Cardiac fibroblast (primary cell): ENCODE measurements at places on chromosomes 11 and 22.

DNA sequence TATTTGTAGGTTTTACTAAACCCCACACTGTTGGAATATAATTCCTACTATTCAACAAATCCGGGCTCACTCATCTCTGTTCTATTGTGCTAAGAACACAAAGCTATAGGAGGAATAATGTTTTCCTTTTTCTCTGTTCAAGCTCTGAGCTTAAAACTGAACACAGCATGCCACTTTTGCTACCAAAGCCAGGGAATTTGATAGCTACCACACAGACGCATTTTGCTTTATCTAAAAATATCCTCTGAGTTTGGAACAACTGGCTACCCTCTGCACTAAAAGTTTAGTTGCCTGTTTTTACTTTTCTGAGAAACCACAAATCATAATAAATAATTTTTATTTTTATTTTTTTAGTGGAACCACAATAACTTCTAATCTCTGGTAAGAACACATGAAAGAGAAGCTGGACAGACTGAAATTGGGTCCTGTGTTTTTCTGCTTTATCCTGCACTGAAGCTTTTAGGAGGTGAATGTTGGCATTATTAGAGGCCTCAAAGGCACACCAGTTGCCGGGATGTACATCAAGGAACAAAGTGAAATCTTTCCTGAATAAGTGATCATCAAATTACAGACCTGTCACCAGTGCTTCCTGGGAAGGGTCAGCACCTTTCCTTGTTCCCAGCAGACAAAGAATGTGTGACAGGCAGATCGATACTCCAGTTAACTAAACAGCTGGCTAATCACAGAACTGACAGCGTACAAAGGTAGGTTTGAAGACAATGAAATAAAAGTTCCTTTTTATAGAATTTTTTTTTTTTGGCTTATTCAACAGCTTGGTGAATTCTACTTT, 523.2 kb upstream of the TENM4 start:
- no peak for DNase-seq

DNA sequence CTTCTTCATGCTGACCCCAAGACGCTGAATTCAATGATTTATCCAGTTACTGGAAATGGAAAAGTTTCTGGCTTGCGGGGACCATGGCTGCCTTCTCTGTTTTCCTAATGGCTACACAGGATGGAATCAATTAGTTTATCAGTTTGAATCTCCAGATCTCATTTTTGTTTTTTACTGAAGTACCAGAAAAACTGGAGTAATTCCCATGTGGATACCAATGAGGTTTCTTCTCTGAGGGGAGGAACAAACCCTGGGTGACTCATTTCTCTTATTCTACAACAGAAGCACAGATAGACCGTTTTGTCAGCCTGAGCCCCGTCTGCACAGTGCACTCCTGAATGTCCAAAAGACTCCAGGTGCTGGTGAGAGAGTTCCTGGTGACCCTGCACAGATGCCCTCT, 3.4 kb downstream of the ZNF195 start:
- peak; percentile 62 for DNase-seq

DNA sequence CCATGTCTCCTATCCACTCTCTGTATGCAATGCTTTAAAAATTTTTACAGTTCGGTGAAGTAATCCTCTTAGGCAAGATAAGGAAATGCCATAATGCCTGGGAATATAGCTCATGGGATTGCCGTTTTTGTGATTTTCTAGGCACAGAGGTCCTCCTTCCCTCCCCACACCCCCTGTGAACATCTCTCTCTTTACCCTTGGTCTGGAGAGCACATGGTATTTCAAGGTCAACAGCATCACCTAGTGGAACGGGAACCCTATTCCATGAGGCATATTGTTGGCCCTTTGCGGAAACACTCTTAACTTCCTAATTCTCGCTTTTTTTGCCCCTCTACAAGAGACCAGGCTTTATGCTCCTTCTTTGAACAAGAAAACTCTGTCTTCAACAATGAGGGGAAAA, 8.8 kb downstream of the NXPE4 start:
- peak; percentile 18 for DNase-seq

- DNase-seq, result peak; percentile 79
Observed at GRCh38 chr11:19953909-19954308, 206.4 kb downstream of the DBX1 start.

DNA sequence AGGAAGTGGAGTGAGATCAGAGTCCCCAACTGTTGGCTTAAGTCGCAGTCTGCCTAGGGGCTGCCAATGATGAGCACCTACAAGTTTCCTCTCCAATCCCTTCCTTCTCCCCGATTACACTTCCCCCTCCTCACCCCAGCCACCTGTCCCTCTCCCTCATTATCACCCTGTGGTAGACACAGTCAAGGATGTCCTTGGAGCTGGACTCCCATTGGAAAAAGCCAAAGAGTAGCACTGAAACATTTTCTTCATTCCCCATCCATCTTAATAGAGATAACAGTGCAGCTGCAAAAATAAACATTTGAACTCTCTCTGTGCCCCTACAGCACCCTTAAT, 146.2 kb downstream of the DBX1 start:
- no peak for DNase-seq

GRCh38 chr22:17634696-17635095, 3.9 kb upstream of the BCL2L13 start:
- no peak for DNase-seq

DNA sequence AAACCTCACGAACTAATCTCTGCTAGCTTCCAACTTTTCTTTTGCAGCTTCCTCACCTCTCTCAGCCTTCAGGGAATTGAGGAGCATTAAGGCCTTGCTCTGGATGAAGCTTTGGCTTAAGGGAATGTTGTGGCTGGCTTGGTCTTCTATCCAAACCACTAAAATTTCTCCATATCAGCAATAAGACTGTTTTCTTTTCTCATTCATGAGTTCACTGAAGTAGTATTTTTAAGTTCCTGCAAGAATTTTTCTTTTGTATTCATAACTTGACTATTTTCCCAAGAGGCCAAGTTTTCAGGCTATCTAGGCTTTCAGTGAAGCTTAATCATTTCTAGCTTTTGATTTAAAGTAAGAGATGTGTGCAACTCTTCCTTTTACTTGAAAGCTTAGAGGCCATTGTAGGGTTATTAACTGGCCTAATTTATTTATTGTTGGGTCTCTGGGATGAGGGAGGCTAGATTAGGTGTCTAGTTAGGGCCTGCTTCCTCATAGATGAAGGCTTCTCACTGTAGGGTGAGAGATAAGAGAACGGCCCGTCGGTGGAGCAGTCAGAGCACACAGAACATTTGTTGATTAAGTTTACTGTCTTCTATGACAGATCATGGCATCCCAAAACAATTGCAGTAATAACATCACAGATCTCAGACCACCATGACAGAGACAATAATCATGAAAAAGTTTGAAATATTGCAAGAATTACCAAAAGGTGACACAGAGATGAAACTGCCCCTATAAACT, 33.2 kb downstream of the CSF2RB start:
- peak; percentile 8 for DNase-seq

DNA sequence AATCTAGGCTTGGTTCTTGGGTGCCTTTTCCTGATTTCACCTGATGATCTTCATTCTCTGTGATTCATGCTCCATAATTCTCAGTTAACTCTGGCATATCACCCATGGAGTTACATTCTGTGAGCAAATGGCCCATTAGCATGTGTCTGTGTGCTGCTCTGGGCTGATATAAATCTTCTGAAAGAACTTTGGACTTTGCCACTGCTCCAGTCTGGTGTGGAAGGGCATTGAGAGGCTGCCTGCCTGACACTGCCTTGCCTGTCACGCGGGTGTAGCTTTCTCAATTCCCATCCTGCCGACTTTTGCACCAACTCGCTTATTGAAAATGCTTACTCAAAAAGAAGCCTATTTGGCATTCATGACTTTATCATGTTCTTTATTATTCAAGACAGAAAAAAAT, 42.2 kb downstream of the FAT3 start:
- no peak for DNase-seq

GRCh38 chr22:28051787-28052356, 132.8 kb upstream of the PITPNB start:
- DNase-seq, result peak; percentile 78

DNA sequence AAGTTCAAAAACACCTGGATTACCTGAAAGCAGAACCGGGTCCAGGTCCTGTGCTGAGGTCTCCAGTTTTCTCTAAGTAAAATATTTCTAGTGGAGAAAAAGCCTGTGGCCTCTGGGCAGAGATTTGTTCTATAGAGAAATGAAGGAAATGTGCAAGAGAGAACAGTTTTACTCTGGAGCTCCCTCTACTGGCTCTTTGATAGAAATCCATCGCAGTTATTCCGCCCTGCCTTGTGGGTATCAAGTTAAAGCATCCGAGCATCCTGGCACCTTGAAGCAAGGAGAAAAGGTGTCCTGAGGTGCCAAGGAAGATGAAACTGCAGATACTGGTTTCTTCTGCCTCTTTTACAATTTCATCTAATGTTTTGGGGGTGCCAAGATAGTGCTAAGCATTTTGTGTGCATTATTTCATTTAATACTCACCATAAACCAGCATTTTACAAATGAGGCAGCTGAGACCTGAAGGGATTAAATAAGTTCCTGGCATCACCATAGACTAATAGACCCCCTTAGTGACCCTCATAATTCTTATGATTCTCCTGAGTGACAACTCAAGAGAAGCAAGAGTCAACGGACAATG, 113.1 kb upstream of the HSD17B12 start:
- peak; percentile 69 for DNase-seq

DNA sequence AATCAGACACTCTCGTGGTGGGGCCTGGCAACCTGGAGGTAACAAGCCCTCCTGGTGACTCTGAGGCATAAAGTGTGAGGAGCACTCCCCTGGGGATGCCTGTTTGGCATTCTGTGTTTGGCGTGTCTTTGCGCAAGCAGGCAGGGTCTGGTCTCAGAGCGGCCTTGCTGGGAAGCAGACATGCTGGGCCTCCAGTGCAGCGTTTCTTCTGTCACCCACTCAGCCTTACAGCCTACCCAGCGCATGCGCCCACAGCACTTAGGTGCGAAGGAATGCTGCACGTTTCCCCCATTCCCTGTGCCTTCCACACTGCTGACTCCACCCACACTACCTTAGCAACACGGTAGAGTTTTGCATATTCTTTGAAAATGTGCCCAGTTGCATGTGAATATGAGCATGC, 7.4 kb upstream of the CXCR5 start:
- no peak for DNase-seq
